Progenitor cell of endocrine pancreas (in vitro differentiated cells): ENCODE measurements at places on chromosomes 6 and 20. TPM values are rescaled to one million over a fixed set of nuclear protein-coding genes. Genes with fewer than 3 reads are reported as not detected.
A peak's percentile ranks its signal among the peaks of the same experiment; 100 is the strongest.

VGLL2 gene
- 0.49 TPM in 1 of 2 replicates, not detected in the other for total RNA-seq

SLPI gene
- total RNA-seq, result not detected in 2 replicates

HLA-F gene
- total RNA-seq, result 1.1 TPM in 1 of 2 replicates, not detected in the other

KIF25 gene
- total RNA-seq, result not detected in 2 replicates

EDN1 gene
- total RNA-seq, result 2.0 and 2.6 TPM in 2 replicates

MKKS gene
- total RNA-seq, result 17.8 and 18.7 TPM in 2 replicates

IL17A gene
- not detected in 2 replicates for total RNA-seq

DNA sequence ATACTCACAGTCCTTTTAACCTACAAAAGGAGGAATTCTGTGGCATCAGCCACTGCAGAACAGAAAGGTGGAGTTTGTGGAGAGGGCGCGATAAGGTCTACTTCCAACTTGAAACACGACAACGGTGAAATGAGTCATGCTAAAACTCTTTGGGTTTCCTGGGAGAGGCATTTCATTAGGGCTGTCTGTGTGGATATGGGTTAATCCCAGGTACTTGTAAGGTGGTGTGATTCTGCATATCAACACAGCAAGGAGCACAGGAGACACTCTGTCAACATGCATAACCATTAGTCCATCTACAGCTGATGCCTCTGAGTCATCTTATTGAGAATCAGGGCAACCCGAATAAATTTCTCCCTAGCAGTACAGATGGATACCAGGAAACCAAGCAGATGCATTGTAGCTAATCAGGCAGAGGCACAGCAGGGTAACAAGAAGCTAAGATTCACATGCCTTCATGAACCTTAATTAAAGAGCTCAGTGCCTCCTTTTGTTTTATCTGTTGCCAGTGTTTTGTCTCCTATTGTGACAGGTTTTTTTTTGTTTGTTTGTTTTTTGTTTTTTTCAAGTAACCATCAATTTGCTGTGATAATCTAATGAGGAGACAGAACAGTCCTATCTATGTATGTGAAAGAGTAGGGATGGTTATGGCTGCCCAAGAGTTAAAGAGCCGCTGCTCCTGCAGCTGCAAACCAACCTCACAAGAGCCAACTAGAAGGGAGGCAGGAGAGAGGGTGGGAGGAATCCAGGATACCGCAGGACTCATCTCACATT, 315.8 kb upstream of the SOX4 start:
- H3K27me3 ChIP-seq, result no peaks in the 10 kb centered on the region
- H3K36me3 ChIP-seq, result no peaks in the 10 kb centered on the region
- DNase-seq, result no peak
- no peak overlapping the region for H3K27ac ChIP-seq

DNA sequence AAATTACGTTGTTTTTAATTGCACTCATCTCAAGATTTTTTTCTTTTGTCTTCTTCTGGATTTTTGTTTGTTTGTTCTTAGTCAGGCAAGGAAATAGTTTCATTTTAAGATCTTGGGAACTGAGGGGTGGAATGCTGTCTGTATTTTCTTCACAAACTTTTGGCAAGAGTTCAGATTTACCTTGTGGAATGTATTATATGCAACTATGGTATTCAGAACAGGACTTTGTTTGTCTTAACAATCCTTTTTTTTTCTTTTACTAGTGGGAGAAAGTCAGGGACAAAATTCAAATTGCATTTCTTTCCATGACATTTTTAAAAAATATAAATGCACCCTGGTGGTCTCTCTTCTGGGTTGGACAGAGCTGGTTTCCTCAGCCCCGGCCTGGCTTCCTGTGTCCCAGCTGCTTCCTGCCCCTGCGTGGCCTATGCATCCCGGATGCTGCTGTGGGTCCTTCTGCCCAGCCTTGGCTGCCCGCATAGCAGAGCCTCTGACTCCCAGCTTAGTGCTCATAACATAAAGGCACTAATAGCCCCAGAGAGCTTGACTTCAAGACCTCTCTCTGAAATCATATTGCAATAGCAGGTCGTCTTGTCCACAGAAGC, 520.7 kb downstream of the QKI start:
- H3K36me3 ChIP-seq, result no peaks in the 10 kb centered on the region
- no peaks in the 10 kb centered on the region for H3K4me1 ChIP-seq
- no peak overlapping the region for H3K27ac ChIP-seq
- DNase-seq, result no peak
- peaks cover 3% of the 10 kb centered on the region for H3K27me3 ChIP-seq
- no peak overlapping the region for H3K4me3 ChIP-seq

DNA sequence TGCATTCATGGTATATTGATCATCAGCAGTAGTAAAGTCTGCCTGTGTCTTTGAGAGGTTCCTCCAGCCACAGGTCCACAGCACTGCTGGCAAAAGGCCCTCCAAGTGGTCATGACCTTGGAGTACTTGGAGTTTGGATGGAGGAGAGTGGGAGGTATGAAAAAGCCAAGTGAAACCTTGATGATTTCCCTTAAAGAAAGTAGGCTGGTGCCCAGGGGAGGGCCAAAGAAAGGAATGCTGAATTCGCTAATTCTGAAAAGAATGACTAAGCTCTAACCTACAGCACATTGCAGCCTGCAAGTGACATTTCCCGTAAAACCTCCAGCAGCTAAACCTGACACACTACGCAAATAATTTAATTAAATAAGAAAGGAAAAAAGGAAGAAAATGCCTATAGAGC, 223.4 kb upstream of the TAB2 start:
- no peak overlapping the region for H3K4me3 ChIP-seq
- H3K4me1 ChIP-seq, result peaks cover 8% of the 10 kb centered on the region
- no peak for DNase-seq
- no peak overlapping the region for H3K27ac ChIP-seq
- H3K36me3 ChIP-seq, result no peaks in the 10 kb centered on the region

DNA sequence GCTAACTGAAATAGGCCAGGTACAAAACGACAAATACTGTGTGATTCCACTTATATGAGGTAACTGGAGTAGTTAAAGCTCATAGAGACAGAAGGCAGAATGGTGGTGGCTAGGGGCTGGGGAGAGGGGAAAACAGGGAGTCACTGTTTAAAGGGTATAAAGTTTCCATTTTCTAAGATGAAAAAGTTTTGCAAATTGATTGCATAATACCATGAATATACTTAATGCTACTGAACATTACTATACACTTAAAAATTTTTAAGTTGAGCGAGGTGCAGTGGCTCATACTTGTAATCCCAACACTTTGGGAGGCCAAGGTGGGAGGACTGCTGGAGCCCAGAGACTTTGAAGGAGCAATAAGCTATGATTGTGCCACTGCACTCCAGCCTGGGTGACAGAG, 138.6 kb upstream of the ARID1B start:
- no peaks in the 10 kb centered on the region for H3K36me3 ChIP-seq
- DNase-seq, result no peak
- H3K4me1 ChIP-seq, result peaks cover 10% of the 10 kb centered on the region
- H3K27me3 ChIP-seq, result no peaks in the 10 kb centered on the region
- H3K27ac ChIP-seq, result no peak overlapping the region
- no peak overlapping the region for H3K4me3 ChIP-seq

GRCh38 chr6:166504100-166504499, 82.4 kb downstream of the RAMACL start:
- no peak for DNase-seq
- H3K27me3 ChIP-seq, result no peaks in the 10 kb centered on the region
- no peaks in the 10 kb centered on the region for H3K4me1 ChIP-seq
- H3K36me3 ChIP-seq, result peaks cover 10% of the 10 kb centered on the region

DNA sequence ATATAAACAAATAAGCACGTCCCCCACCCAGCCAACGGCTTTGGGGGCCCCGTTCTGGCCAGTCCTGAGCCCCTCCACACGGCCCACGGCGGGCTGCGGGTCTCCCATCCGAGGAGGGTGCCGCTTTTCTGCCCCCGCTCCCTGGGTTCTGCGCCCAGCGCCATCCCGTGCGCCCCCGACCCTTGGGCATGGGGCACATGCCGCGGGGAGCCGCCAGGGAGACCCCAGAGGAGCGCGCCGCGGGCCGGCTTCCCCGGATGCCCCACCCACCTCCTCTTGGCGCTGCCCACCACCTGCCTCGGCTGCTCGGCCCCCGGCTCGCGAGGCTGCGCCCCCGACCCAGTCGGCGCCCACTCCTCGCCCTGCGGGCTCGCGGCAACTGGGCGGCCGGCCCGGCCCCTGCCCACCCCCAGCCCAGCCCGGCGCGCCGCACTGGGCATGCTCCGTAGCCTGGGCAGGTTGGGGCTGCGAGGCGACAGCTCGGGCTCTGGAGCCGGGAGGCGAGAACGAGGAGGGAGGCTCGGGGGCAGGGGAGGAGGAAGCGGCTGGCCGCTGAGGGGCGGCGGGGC, 570 bp upstream of the PLCB4 start:
- no peaks in the 10 kb centered on the region for H3K36me3 ChIP-seq
- peak; percentile 56 for DNase-seq
- H3K27me3 ChIP-seq, result peaks cover 2% of the 10 kb centered on the region
- H3K4me1 ChIP-seq, result peaks cover 10% of the 10 kb centered on the region
- peak overlapping the region; percentile 86 for H3K4me3 ChIP-seq
- H3K27ac ChIP-seq, result peak overlapping the region; percentile 94

DNA sequence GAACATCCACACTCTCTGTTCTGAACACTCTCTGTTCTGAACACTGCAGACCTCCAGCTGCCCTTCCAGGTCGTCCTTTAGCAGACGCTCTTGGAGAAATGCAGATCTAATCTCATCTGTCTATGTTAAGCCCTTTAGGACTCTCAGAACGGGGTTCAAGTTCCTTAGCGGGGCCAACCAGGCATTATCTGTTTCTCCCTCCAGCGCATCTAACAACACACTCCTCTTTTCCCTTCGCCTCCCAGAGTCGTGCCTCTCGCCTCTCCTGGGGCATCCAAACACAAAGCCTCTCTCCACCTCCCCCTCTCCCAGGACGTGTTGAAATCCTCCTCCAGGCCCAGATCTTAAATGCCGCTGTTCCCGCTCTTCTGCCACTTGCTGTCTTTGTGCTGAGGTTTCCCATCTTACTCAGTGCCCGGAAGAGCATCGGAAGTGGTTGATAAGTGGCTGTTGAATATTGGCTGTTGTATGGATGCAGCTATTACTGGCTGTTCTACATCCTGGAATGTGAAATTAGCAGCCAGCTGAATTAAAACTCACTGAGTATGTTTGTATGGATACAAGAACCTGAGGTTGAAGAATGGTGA, 108.4 kb upstream of the GGTLC1 start:
- peaks cover 22% of the 10 kb centered on the region for H3K27me3 ChIP-seq
- DNase-seq, result no peak
- H3K36me3 ChIP-seq, result no peaks in the 10 kb centered on the region

DNA sequence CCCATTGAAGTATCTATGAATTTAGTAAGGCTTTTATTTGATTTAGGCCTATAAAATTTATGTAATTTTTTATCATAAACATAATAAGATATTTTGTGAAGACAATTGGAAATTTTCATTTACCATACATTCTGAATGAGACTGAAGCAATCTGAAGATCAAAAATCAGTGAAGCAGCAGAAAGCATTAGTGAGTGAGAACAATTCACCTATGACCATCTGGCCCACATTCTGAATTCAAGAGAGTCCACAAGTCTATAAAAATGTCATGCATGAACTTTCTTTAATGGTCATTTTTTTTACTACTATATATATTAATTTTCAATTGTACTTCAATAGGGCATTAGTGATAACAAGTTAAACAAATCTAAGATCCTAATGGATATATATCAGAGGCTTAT, 1026.6 kb upstream of the MAP3K7 start:
- H3K4me3 ChIP-seq, result no peak overlapping the region
- no peaks in the 10 kb centered on the region for H3K4me1 ChIP-seq
- no peaks in the 10 kb centered on the region for H3K27me3 ChIP-seq

DNA sequence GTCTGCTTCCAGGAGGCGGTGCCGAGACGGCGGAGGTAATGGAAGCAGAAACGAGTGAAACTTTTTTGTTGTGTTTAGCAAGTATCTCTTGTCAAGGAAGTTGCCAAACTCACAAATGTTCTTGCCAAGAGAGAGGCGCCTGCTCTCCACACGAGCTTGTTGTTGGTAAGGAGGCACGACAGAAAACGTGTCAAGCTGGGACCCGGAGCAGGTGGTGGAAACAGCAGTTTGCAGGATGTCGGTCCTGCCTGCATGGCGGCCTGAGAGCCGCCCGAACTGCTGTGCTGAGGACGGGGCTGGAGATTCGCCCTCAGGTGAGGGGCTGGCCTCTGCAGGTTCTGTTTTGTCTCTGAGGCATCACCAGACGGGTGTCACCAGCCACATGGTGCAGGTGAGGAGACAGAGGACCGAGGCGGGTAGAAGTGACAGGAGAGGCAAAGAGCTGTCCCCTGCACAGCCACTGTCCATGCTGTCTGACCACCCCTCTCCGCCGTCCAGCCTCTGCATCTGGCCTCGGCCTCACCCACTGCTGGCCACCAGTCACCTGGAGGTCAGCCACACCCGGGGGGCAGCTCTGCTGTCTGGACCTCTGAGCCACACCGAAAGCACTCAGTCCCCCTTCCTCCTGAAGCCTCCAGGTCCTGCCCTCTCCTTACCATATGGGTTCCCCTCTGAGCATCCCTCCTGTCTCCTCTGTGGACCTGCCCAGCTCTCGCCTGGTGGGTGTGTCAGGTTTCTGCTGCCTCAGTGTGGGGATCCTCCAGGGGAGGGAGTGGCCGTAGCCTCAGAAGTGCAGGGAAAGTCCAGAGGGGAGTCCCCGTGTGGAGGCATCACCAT, 261.5 kb downstream of the TAF4 start:
- no peak overlapping the region for H3K4me3 ChIP-seq
- DNase-seq, result no peak
- H3K36me3 ChIP-seq, result no peaks in the 10 kb centered on the region
- no peak overlapping the region for H3K27ac ChIP-seq
- peaks cover 4% of the 10 kb centered on the region for H3K4me1 ChIP-seq

DNA sequence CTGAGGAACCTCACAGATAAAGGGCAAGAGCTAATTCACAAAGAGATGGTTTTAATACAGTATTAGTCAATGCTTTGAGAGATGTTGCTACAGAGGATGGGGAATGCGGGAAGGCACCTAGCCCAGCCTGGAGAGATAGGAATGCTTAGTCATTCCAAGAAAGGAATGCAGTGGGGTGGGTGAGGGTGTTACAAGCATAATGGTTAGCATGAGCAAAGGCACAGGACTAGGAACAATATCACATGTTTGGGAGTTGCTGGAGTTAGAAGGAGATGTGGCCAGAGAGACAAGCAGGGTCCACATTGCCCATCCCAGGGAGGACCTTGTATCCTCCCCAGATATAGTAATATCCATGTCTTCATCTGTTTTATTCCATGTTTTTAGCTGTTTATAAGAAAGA, 107.0 kb upstream of the OGFRL1 start:
- no peaks in the 10 kb centered on the region for H3K27me3 ChIP-seq
- peaks cover 5% of the 10 kb centered on the region for H3K36me3 ChIP-seq
- H3K27ac ChIP-seq, result peak overlapping the region; percentile 34
- no peak for DNase-seq
- H3K4me1 ChIP-seq, result peaks cover 17% of the 10 kb centered on the region
- H3K4me3 ChIP-seq, result no peak overlapping the region

- no peaks in the 10 kb centered on the region for H3K4me1 ChIP-seq
- no peaks in the 10 kb centered on the region for H3K27me3 ChIP-seq
- peaks cover 2% of the 10 kb centered on the region for H3K36me3 ChIP-seq
- H3K4me3 ChIP-seq, result no peak overlapping the region
- no peak for DNase-seq
- H3K27ac ChIP-seq, result no peak overlapping the region
These were observed 34.5 kb downstream of the COL19A1 start for GRCh38 chr6:69900869-69901268.
